Activated T-cell treated with anti-CD3 and anti-CD28 coated beads for 1 hour (primary cell): ENCODE measurements at places on chromosomes 5 and 9.

DNA sequence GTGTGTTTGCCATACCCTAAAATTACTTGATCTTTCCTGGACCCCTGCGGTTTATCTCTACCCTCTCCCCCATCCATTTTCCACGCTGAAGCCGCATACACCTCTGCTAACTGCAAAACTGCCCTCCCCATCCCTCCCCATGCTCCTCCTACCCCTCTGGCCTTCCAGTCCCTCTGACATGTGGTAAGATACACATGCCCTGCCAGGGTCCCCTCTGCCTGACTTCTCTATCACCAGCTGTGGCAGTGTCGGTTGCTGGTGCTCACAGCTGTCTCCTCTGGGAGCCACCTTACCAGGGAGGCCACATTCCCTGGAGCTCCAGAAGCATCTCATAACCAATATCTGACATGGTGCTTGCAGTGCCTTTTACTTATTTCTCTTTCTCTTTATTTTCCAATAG is 58.9 kb upstream of the COL15A1 start:
- no peak for DNase-seq

GRCh38 chr5:153896701-153897100 is 142.0 kb downstream of the FAM114A2 start:
- DNase-seq: no peak

GRCh38 chr5:141343953-141344463 is 379 bp downstream of the PCDHGA3 start:
- no peak for DNase-seq

- no peak for DNase-seq
Observed at GRCh38 chr5:167725264-167725663, 566.2 kb upstream of the WWC1 start.

DNA sequence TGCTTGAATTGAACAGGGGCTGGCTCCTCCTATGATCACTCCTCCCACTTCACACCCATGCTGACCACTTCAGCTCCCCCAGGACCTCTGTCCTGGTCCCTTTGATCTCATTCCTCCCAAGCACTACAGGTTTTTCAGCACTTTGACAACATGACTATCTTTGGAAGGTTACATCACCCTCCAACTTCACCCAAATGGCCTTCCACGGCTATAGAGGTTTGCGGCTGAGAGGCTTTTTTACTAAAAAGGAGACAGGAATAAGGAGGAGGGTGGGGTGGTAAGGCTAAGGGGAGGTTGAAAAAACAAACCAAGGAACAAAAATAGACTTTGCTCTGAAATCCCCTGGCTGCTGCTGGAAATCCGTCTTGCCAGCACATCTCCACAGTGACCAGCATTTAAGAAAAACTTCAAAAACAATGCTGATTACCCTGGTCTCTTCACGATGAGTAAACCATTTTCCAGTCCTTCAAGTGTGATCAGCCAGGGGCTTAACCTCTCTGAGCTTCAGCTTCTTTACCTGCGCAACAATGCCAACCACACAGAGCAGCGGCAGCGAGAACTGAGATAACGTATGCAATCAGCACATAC is 102.7 kb downstream of the DPYSL3 start:
- DNase-seq: no peak

- no peak for DNase-seq
Observed at GRCh38 chr5:177306674-177307543, 3.3 kb downstream of the PRELID1 start.

DNA sequence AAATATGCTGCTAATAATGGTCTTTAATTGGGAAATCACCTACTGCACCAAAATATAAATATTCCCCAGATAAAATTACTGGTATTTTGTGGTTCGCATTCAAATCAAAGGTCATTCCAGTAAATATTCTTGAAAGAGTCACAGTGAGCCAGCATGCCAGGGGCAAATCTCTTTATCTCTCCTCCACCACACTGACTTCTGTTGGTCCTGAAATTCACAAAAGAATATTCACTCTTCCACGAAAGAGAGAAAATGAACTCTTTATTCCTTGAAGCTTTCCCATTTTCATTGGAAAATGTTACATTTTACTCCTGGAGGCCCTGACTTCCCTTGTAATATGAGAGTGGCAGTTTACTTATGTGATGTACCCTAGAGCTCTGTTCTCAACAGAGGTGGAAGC is 39.7 kb downstream of the ZNF366 start:
- no peak for DNase-seq

DNA sequence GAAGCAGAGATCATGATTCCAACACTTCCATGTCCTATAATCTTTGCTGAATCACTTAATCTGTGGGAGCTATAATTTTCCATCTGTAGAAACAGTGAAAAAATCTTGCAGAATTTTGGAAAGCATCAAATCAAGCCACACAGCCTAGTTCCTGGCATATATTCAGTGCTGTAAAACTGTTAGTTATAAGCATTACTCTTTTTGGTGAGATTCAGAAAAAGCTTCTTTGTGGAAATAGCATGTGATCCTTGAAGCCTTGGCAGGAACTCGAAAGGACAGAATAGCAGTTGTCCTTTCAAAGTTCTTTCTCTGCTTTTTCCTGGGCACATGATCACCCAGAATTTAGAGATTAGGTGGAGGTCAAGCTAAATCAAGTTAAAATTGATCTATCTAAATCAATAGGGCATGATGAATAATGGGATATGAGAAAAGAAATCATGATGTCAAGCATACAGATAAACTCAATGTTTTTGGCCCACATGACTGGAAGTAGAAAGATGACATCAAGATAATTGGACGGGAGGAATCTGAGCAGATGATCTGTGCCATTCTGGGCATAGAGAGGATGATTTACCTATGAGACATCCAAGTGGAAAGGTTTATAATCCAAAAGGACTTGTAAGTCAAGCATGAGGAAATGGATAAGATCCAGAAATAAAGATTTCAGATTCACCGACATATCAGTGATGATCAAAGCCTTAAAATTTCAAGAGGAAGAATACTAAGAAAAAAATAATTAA is 73.1 kb downstream of the TMEM232 start:
- DNase-seq: no peak

GRCh38 chr5:93583768-93584595 is 960 bp downstream of the NR2F1 start:
- DNase-seq: no peak

GRCh38 chr5:143395638-143396352 is 7.7 kb downstream of the NR3C1 start:
- DNase-seq: no peak
